HCT116 (cell line): ENCODE measurements at places on chromosomes 7 and 10. TPM values are rescaled to one million over a fixed set of nuclear protein-coding genes. Genes with fewer than 3 reads are reported as not detected.

The SEMA3C gene
- 25.3 TPM for total RNA-seq

The PRSS37 gene
- total RNA-seq, result not detected

The LIPF gene
- not detected for total RNA-seq

The CTAGE8 gene
- 6.1 TPM for total RNA-seq

The EXOC6 gene
- total RNA-seq, result 12.9 TPM

The LIPN gene
- total RNA-seq, result not detected

The FRAT2 gene
- 10.7 TPM for total RNA-seq

The DYNC1I1 gene
- not detected for total RNA-seq

The RPP30 gene
- total RNA-seq, result 56.8 TPM
